ENCODE measurements at places on chromosomes 16 and 17. TPM values are rescaled to one million over a fixed set of nuclear protein-coding genes. Genes with fewer than 3 reads are reported as not detected.

DNA sequence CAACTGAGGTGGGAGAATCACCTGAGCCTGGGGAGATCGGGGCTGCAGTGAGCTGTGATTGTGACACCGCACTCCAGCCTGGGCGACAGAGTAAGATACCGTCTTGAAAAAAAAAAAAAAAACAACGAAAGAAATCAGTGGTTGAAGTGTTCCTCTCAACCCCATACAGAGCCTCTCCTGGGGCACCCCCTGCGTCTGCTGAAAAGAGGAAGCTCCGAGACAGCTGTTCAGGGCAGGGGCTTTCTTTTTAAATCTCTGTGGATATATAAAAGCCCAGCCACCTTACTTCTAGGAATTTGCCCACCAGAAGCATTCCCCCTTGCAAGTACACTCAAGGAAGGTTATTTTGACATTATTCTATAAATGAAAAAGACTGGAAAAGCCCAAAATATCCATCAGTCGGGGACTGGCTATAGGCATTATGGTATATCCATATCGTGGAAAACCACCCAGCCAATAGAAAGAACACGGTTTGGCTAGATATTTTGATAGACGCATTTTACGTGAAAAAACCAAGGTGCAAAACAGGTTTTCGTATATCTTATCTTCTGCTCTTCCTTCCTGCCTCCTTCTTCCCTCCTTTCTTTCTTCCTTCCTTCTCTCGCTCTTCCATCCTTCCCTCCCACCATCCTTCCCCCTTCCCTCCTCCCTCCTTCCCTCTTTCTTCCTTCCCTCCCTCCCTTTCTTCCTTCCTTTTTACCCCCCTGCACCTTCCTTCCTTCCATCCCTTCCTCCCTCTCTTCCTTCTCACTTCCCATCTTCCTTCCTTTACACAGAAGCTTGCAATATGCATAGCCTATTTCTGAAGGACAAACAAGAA is 9.2 kb upstream of the CCL22 start:
- peaks cover 9% of the 10 kb centered on the region for H3K4me1 ChIP-seq
- DNase-seq, result no peak
- no peak overlapping the region for H3K4me3 ChIP-seq

- no peak overlapping the region for H3K4me3 ChIP-seq
- peaks cover 57% of the 10 kb centered on the region for H3K36me3 ChIP-seq
- no peak for DNase-seq
- no peak overlapping the region for H3K27ac ChIP-seq
- H3K27me3 ChIP-seq, result no peaks in the 10 kb centered on the region
- H3K4me1 ChIP-seq, result peaks cover 32% of the 10 kb centered on the region
These were observed 16.9 kb downstream of the KNOP1 start for GRCh38 chr16:19701091-19701490.

- no peaks in the 10 kb centered on the region for H3K4me1 ChIP-seq
- DNase-seq, result no peak
- H3K27ac ChIP-seq, result no peak overlapping the region
- no peak overlapping the region for H3K4me3 ChIP-seq
- H3K27me3 ChIP-seq, result no peaks in the 10 kb centered on the region
- H3K36me3 ChIP-seq, result no peaks in the 10 kb centered on the region
These were observed 495.0 kb upstream of the HSBP1 start for GRCh38 chr16:83312718-83313245.

DNA sequence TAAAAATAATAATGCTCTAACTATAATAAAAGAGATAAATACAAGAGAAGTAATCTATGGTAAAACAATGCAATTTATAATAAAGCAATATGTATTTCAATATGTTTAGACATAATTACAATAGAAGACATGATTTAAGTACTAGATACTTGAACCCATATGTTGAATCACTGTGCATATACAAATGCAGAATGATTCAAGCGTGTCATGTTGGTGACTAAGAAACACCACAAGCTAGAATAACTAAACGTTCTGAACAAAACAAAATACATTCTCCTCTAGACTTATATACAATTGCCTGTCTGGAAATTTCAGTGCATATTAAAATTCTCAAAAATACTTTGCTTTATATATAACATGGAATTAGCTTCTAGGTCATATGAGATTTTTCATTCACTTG is 11.2 kb downstream of the TADA2A start:
- DNase-seq, result no peak
- H3K27me3 ChIP-seq, result no peaks in the 10 kb centered on the region
- no peak overlapping the region for H3K4me3 ChIP-seq
- no peaks in the 10 kb centered on the region for H3K4me1 ChIP-seq

GRCh38 chr17:27457731-27458523 is 1.7 kb downstream of the KSR1 start:
- H3K27ac ChIP-seq, result no peak overlapping the region
- H3K4me1 ChIP-seq, result peaks cover 40% of the 10 kb centered on the region
- H3K27me3 ChIP-seq, result no peaks in the 10 kb centered on the region

- H3K27ac ChIP-seq, result no peak overlapping the region
- DNase-seq, result no peak
- H3K4me3 ChIP-seq, result no peak overlapping the region
- peaks cover 39% of the 10 kb centered on the region for H3K36me3 ChIP-seq
- H3K27me3 ChIP-seq, result no peaks in the 10 kb centered on the region
These were observed 80.0 kb downstream of the ATF7IP2 start for GRCh38 chr16:10465821-10466220.

DNA sequence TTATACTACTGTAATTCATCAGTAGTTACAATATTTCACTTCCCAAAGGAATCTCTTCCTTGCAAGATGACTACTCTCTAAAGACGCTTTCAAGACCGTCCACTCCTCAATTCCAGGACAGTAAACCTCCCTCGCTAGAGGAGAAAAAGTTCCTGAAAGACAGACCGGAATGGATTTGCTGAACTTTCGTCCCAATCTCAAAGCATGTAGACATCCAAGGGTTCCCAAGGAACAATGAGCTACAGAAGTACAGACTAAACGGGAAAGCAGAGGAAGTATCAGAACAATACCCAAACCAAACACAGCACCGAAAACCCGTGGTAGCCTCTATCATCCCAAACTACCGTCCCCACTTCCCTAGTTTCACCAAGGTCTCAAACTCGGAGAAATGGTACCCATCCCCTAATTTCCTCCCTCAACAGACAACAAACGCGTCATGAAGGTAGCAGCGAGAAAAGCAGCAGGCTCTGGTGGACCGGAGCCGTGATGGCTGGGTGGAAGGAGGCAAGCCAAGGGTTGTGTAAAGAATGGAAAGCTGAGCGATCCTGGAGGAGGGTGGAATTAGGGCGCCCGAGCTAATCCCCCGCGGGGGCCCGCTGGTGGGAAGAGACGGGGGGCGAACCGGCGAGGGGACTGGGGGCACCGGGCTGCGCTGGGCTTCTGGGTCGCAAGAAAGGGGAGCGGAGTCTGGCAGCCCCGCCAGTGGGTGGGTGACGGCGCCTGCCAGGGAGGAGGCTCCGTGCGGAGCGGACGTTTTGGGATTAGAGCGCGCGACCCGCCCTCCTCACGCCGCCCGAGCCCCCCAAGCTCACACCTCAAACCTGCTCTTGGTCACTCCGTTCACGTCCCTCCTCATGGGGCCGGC is 647 bp downstream of the FBXL20 start:
- H3K4me3 ChIP-seq, result peak overlapping the region; percentile 97
- peaks cover 13% of the 10 kb centered on the region for H3K4me1 ChIP-seq
- H3K27me3 ChIP-seq, result no peaks in the 10 kb centered on the region
- no peaks in the 10 kb centered on the region for H3K36me3 ChIP-seq
- DNase-seq, result no peak
- H3K27ac ChIP-seq, result peak overlapping the region; percentile 13

Gene TMEM238L
- not detected for total RNA-seq

Gene GNPTG
- total RNA-seq, result 32.0 TPM

Gene TLCD1
- 0.39 TPM for total RNA-seq

Gene STH
- not detected for total RNA-seq

Gene PIRT
- not detected for total RNA-seq

Gene NACA2
- total RNA-seq, result not detected

Measured in CD4-positive, alpha-beta T cell (primary cell).